ENCODE measurements at places on chromosomes 2 and 18.

- DNase-seq, result no peak
Measured at GRCh38 chr2:105521616-105522015, 122.8 kb upstream of the FHL2 start.

DNA sequence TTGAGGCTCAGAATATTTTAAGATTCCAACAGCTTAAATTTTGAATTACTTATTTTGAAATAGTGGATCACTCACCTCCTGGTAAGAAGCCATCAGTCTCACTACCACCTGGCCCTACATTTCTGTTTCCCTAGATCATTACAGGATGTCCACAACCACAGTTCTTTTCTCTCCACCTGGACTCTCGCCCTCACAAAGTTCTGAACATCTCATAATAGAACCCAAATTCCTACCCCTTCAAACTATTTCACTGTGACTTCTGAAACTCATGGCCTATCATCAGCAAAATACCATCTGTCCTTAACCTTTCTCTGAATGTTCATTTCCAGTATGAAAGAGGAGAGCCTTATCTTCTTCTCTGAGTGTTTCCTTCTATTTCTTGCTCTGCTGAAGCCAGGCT is 299.2 kb upstream of the MGAT5 start:
- DNase-seq, result no peak

- DNase-seq, result no peak
Measured at GRCh38 chr2:228648541-228648940, 467.1 kb upstream of the SPHKAP start.

DNA sequence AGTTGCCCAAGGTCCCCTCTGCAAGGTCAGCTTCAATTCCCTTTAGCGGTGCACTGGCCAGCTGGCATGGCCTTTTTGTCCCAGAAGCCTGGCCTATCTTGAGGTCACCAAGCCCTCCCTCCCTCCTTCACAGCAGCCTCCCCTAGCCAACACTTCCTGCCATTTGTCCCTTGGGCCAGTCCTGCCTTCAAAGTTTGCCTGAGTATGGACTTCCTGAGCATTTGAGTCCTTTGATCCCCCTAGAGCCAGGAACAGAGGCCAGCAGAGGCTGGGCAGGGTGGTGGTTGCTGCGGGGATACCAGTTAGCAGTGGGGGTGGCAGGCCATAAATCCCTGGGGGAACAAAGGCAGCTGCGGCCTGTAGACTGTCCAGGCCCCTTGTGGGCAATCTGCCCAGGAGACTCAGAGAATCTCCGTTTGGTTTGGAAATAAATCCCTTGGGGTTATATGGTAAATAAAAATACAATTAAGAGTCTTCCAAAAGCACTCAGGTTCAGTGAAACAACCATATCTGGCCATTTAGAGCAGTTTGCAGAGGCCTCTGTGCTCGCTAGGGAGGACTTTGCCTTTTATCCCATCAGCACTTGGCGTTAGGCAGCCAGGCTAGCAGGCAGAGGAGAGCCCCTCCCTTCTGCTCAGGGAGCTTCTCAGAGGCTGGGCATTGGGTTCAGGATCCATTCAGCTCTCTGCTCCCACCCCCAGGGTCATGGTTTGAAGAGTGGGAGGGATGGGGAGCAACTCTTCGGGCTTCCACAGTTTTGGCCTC is 3.1 kb upstream of the HES6 start:
- DNase-seq, result no peak

DNA sequence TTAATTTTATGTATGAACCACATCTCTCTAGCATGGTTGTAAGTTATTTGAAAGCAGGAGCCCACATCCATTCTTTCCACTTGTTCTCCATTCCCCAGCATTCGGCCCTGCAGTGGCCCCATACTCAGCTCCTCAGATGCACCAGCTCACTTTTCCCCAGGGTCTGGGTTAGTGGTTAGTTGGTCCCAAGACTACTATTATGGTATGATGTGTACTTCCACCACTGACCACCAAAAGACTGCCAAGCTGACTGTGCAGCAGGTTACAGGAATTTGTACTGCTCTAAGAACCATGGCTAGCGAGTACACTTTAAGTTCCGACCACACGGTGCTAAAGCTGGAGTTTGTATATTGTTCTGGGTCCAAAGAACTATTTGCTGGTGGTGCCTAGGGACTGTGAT is 413.6 kb upstream of the TCF4 start:
- no peak for DNase-seq

GRCh38 chr2:172945510-172945850 is 130.2 kb upstream of the MAP3K20 start:
- no peak for DNase-seq

DNA sequence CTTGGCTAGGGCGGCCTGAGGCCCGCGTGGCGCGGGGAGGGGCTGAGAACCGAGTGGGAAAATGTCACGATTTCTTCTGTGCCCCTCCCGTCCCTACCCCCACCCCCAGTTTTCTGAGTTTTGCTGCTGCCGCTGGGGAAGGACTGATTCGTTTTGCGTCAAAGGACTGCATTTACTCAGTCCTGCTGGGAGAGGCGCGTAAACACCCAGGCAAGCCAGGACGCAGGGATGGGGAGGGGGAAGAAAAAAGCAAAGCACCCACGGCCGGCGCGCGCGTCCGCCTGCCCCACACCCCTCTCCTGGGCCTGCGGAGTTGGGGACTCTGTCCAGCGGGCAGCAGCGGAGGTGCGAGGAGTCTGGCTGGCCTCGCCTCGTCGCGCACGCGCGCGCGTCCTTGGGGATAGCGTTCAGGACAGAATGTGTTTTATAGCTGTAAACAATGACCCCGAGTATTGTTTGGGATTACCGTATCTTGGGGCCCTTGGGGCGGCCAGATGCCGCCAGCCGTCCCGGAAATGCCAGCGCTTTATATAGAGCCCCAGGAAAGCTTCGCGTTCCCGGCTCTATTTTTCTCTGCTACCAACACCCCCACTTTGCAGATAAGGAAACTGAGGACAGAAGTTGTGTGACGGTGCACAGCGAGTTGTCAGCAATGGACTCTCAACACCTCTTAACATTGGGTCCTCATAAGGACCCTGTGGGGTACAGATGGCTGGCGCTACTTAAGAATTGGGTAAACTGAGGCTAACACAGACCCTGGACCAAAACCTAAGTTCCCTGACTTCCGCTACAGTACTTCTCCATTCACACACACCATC is 1.7 kb upstream of the FOSL2 start:
- DNase-seq, result peak; percentile 60

DNA sequence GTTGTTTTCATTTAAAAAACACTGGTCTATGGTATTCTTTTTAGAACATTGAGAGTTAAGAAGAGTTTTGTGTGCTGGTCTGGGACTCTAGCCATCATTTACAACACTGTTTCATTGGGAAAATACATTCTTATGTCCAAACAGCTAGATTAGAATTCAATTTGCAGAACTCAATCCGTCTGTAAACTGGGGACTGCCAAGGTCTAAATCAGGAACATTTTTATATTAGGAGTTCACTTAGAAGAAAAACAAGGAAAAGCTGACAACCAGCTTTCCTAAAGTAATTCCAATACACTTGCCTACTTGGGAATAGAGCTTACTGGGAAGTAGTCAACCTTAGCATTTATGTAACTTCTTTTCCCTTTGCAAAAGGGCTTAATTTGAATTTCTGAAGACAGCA is 91.5 kb upstream of the RNF152 start:
- DNase-seq, result no peak

- DNase-seq, result no peak
Measured at GRCh38 chr2:152513681-152514080, 178.7 kb downstream of the FMNL2 start.

DNA sequence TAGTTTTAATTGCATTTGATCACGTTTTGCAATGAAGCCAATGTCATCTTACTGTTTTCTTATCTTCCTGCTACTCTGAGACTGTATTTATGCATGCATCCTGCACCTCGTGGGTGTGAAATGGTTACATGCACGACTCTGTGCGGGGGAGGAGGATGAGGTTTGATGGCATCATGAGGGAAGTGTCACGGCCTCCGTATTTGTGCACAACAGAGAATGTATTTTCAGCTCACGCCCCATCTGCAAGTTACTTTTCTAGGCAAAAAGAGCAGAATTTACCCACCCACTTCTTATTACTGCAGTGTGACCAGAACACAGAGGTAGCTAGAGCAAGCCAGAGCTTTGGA is 145.1 kb downstream of the TDRD15 start:
- no peak for DNase-seq

DNA sequence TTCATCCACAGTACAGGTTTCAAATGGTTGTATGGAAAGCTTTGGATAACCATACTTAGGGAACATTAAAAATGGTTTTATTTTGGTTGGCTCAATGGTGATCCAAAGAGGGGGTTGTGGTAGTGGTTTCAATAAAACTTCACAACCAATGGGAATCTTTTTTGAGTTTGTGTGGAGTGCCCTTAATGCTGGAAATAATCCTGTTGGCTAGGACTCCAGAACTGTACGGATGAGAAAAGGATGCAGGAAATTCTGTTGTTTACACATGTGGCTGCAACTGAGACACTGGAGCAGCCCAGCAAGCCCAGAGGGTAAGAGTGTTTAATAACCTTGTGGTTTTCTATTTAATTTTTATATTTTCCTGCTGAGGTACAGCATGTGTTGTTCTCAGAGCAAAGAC is at the start of gene CCDC102B:
CCDC102B (plus strand) TSS at position 210 of the 400 bp plus-strand sequence. CDS start 38,684 bp downstream, outside the sequence.
- DNase-seq, result no peak

GRCh38 chr18:79558196-79558932 is 121.2 kb upstream of the CTDP1 start:
- DNase-seq, result no peak

DNA sequence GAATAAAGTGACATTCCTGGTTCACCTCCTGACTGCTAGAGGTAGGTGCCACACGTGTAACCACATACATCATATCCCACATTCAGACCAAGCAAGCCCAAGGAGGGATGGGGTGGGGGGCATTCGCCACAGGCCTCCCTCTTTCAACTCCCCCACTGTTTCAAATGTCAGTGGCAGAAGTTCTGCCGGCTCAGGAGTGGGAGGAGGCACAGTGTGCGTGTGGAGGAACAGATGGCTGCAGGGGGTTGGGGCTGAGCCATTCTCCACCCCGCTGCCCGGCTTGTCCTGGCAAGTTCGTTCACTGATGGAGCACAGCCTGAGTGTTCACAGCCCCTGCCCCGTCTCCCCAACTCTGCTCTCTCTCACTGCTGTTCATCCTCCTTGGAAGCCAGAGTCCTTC is 75.4 kb upstream of the TANC1 start:
- no peak for DNase-seq

- DNase-seq, result no peak
Measured at GRCh38 chr18:35753306-35753910, 171.9 kb downstream of the GALNT1 start.

- no peak for DNase-seq
Measured at GRCh38 chr2:166334805-166335204, 40.9 kb downstream of the SCN9A start.

- DNase-seq, result no peak
Measured at GRCh38 chr18:10182009-10182624, 268.3 kb downstream of the VAPA start.

DNA sequence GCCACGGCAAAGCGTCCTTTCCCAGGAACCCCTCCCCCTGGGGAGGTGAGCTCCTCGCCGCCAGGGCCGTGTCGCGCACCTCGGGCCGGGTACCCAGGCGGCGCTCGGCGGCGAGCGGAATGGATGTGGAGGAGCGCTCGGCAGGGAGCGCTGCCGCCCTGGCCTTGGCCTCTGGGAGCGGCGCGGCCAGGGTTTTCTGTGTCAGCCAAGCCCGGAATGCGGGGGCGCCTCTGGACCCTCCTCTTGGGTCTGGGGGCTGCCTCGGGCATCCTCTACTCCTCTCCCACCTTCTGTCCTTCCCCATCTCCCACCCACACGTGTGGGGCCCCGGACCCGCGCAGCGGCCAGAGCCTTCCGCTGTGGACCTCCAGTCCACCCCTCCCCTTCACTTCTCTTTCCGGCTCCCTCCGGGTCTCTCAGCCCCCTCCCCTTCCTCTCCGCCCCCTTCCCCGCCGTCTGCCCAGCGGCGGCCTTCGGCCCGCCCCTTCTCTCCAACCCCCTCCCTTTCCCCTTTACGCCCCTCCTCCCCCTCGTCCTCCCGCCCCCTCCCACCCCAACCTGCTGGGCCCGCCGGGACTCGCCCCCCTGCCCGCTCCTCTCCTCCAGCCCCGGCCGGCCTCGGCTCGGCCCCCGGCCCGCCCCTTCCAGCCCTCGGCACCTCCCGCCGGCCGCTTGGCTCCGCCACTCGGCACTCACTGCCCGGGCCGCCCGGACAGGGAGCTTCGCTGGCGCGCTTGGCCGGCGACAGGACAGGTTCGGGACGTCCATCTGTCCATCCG is at the start of gene MERTK:
MERTK (plus strand) TSS at position 684 of the 779 bp plus-strand sequence. CDS start 129 bp downstream, outside the sequence.
- peak; percentile 60 for DNase-seq

DNA sequence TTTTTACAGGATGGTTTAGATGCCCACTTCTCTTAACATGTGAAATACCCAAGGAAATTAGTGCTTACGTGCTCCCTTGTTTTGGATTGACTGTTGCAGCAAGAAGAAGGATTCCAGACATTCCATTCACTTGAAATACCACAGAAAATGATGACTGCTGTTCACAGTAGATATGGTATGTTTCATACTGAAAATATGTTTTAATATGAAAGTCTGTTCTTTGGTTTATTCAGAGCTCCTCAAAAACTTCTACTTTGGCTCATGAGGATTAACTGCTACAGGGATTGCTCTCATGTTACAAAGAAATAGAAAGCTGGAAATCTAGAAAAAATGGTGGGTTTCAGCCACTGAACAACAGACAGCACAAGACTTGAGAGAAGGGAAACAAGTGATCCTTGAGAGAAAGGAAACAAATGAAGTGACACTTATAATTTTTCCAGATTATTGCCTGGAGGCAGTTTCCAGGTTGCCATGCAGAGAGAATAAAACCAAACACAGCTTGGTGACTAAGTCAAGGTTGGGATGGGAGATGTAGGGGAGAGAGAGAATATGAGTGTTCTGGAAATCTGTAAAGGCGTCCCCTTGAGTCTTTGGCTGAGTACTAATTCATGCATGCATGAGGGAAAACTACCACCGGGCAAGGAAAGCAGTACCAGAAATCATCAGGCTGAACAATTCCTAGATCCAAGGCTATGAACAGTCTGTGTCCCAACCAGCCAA is 348.1 kb downstream of the CLIP4 start:
- DNase-seq, result no peak

DNA sequence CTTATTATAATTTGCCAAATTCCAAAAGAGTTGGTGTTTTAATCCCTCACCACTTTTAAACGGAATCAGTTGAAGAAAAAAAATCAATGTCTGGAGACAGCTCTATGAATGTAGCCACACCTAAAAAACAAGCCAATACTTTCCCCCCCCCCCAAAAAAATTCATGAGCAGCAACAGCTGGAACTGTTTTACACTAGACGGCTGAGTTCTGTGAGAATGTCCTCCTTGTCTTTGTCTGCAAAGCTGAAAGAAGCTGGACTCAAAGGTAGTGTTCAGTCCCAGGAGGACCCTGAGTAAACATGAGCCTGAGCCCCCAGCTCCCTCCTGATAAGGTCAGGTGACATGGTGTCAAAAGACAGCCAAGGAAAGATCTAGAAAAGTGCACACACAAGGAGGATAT is 68.2 kb downstream of the ZNF521 start:
- no peak for DNase-seq

- no peak for DNase-seq
Measured at GRCh38 chr2:201938156-201938775, 95.4 kb upstream of the FZD7 start.

All from activated CD4-positive, CD25-positive, alpha-beta regulatory T cell treated with anti-CD3 and anti-CD28 coated beads, Interleukin-2, amount 50 U/mL, for 72 hours (primary cell).